ENCODE measurements at places on chromosomes 5 and 9. TPM values are rescaled to one million over a fixed set of nuclear protein-coding genes. Genes with fewer than 3 reads are reported as not detected.

The MAMDC4 gene
- 4.3 TPM for total RNA-seq

The FOXD4L3 gene
- 0.47 TPM for total RNA-seq

The PITX1 gene
- total RNA-seq = 11.0 TPM

The ACOT12 gene
- not detected for total RNA-seq

The TPRN gene
- 26.0 TPM for total RNA-seq
